Fibroblast of lung (primary cell): ENCODE measurements at places on chromosomes 3 and 15. TPM values are rescaled to one million over a fixed set of nuclear protein-coding genes. Genes with fewer than 3 reads are reported as not detected.

Gene SYNPR
- total RNA-seq: not detected in 2 replicates

Gene CACNA1D
- 0.17 and 0.77 TPM in 2 replicates for total RNA-seq

Gene LIPC
- 3.1 and 4.0 TPM in 2 replicates for total RNA-seq

Gene P2RY13
- under 0.01 TPM in 1 of 2 replicates, not detected in the other for total RNA-seq

Gene RASGRF1
- not detected in 2 replicates for total RNA-seq

Gene REC114
- total RNA-seq: not detected in 2 replicates

Gene C3orf22
- not detected in 2 replicates for total RNA-seq

Gene NCK1
- total RNA-seq: 53.2 and 59.5 TPM in 2 replicates

Gene WDR48
- total RNA-seq: 41.9 and 44.9 TPM in 2 replicates

GRCh38 chr15:63999177-63999576 is 47.1 kb downstream of the DAPK2 start:
- no peak for DNase-seq

GRCh38 chr3:99684644-99685043 is 46.2 kb downstream of the COL8A1 start:
- peak; percentile 58 for DNase-seq

GRCh38 chr15:48794697-48795134 is 16.2 kb downstream of the CEP152 start:
- DNase-seq: no peak

GRCh38 chr3:99659032-99659431 is 20.6 kb downstream of the COL8A1 start:
- peak; percentile 100 for DNase-seq

DNA sequence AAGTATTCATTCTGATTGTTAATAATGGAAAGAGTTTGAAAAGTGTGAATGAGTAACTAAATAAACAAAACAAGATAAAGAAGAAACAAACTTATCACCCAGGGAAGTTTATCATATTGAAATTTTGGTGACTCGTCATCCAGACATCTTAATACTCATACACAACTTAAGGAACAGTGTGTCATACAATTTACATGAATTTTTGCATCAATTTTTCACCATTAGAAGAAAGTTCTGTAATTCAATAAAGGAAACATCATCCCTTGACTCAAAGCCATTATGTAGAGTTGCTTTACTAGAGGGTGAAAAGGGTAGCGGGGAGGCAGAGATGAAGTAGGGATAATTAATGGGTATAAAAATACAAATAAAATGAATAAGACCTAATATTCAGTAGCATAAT is 536.2 kb downstream of the GRM7 start:
- DNase-seq: peak; percentile 66

DNA sequence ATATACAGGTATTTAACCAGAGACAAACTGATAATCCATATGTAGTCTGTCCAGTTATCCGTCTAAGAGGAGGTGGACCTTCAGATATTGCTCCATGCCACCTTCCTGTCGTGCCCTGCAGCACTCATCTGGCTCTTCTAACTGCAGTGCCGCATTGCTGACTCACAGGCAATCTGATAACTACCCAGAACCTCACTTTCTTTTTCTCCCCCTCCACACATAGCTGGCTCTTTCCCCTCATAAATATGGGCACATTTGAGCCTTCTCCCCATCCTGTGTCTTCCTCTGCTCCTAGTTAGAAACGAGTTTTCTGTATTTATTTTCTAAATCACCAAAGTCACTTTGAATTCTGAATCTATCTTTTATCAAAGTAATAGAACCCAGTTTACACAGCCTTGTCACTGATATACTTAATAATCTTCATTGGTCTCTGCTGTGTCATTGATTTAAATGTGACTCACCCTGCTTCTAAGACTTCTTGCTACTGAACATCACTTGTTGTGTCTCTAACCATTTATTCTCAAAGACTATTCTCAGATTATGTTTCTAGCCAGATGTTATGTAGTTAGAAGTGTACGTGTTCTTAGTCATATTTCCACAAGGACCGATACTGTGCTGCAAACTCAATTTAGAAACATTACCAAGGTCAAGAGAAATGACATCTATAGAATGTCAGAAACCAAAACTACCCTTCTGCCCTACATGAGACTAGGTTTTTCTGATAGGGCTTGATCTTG is 17.4 kb upstream of the KCNMB2 start:
- peak; percentile 40 for DNase-seq

DNA sequence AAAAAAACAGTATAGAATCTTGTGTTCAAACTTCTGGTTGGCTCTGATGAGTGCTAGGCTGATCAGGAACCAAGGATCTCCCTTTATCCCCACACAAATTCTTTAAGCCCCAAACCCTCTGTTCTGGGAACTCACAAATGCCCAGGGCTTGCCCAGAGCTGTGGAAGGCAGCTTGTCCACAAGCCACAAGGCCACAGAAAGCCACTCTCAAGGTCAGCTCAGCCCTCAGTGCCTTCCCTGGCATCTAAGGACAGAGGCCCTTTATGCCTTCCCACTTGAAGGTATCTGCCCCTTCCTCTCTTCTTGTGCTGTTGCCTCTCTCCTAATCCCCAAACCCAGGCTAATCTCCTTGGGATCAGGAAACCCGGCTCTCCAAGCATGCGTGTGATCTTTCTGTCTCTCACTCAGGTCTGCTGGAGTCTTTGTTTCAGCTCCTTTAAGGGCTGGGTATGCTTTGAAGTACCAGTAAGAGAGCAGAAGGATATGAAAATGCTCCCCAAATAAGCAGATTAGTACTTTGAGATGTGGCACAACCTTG is 145.0 kb upstream of the TRIM42 start:
- DNase-seq: no peak
